ENCODE measurements at places on chromosomes 12 and 14.

GRCh38 chr14:76911473-76911872, 85.3 kb downstream of the LRRC74A start:
- no peak for DNase-seq

- DNase-seq, result no peak
These were observed 778 bp downstream of the TCP11L2 start for GRCh38 chr12:106303202-106303820.

DNA sequence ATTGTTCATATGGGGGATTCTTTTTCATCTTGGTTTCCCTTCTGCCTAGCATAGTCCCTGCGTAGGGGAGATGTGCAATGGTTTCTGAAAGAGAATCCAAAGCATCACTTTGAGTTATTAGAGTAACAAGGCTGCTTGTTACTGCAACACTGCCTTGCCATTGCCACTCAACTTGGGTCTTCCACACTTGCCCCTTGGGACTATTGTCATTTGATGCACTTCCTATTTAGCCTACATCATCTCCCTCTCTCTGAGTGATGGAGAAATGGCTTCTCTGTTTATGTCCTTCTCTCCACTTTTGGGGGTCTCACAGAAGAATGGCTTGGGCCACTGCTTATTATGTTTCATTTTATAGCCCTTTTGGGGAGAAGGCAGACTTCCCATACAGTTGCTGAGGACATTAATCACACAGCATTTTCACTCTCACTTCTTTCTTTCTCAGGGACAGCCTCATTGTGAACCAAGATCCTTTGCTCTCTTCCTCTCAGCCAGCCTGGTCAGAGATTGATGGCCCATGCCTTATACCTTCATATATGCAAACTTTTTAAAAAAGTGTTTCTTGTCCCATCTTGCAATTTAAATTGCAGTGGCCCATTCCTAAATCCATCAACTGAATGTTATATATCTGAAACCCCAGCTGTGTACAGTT, 50.8 kb upstream of the POC1B start:
- DNase-seq, result no peak

DNA sequence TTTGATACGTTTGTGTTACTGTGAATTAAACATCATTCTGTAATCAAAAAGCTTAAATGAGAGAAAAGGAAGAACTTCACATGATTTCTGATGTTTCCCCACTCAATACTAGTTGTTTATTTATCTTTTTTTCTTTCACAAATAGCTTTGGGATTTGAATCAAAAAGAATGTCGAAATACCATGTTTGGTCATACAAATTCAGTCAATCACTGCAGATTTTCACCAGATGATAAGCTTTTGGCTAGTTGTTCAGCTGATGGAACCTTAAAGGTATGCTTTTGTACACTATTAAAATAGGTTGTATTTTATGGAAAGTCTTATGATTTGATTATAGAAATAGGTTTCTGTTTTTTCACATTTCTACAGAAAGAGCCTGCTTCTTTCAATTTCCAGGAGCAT, 41.5 kb downstream of the APAF1 start:
- no peak for DNase-seq

DNA sequence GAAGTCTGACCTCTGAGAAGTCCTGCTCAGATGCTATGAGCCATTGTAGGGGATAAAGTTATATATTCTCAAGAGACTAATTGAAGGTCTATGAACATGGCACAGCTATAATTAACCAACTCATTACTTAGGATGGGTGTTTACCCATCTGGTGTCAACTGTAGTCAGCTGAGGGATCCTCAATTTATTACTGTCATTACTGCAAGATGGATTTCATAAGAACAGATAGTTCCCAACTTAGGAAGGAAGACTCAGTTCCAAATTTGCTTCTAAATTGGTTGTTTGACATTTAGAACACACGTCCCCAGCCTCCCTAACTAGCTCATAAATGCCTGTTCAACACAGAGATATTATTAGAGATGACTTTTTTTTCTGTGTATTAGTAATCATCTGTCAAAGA, 81.4 kb downstream of the FRMD6 start:
- peak; percentile 21 for DNase-seq

DNA sequence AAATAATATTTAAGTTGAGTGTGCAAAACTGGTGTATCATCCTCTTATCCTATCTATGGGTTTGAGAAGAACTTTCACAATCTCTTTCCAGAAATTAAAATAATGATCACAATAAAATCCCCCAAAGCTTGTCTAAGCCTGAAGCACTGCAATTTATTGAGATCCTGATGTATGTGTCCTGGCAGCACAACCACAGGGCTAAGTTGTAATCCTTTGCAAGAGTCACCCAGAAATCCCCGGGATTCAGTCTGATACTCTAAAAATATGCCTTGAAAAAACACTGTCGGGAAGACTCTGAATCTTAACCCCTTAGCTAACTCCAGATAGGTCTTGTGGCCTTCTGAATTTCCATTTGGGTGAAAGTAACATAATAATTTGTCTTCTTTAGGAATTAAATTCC, 40.3 kb upstream of the STXBP6 start:
- DNase-seq, result no peak

GRCh38 chr12:2101359-2101758, 48.6 kb downstream of the CACNA1C start:
- no peak for DNase-seq

DNA sequence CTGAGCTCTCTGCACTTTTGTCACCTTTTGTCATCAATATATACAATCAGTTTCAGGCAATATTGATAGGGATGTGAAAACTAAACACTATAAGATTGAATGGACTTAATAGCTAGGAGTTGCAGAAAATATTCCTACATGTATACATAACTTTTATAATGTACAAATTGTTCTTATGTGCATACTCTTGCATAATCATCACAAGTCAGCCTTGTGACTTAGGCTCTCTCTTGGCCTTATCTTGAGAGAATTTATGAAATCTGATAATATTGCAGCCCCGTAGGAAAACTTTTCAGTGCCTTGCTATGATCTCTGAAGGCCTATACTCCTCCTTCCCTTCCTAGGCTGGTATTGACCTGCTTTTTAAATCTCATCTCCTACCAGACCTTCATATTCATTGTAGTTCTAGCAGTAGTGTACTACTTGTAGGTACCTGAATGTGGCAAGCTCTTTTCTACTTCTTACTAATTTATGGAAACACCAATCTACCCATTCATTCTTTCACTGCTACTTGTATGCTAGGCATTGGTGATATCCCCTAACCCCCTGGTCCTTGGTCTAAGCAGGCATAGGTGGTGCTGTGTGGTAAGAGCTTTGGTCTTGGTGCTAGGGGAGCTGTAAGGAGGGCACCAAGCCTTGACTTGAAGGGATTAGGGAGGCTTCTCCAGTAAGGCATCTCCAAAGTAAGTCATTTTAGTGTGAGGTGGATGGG, 100.0 kb downstream of the PRKCH start:
- DNase-seq, result no peak

DNA sequence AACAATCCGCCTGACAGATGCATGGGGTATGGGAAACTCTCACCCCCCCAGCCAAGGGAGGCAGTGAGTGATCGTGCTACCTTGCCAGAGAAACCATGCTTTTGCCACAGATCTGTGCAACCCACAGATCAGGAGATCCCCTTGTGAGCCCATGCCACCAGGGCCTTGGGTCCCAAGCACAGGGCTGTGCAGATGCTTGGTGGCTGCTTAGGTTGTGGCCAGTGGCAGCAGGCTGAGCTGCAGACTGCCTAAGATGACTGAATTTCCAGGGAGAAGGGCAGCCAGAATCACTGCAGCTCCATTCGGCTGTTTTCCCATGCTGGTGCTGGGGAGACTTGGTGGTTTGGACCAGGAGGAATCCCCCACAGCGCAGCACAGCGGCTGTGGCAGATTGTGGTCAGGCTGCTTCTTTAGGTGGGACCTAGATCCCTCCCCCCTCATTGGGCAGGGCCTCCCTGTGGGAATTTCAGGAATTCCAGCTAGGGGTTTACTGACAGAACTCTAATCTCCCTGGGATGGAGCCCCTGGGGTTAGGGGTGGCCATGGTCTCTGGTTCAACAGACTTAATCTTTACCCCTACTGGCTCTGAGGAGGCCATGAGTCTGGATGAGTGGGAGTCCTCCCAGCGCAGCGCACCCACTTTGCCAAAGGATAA, 264.6 kb upstream of the DAAM1 start:
- DNase-seq, result no peak

DNA sequence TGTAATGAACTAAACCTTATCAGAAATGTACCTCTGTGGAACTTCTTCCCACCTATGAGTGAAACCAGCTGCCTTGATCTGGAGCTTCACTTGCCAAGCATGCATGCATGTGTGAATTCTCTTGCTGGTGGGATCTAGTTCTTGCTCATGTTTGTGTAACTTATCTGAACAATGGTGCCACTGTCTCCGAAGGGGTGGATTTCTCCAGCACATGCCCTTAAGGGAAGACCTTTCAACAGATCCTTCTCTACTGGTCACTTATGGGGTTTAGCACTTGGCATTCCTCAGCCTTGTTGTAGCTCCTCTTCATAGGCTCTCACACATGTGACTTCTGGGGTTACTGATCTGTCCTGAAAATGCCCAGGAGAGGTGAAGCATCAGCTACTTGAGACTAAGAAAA, 25.0 kb downstream of the SMOC1 start:
- DNase-seq, result no peak

DNA sequence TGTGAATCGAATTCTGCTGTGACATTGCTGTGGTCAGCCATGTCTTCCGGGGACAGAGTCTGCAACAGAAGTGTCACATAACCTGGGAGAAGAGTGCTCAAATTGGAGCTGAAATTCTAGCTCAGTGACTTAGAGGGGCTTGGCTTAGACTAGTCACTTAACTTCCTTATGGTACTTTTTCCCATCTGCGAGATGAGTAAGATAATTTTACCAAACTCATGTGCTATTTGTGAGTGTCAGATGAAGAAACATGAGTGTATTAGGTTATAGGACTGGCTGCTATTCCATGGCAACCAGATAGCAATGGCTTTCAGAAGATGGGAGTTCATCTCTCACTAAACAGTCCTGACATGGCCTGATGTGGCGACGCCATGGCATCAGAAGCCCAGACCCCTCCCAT, 104.1 kb downstream of the CHST11 start:
- no peak for DNase-seq

GRCh38 chr12:102659200-102659911, 179.0 kb upstream of the IGF1 start:
- no peak for DNase-seq

- no peak for DNase-seq
These were observed 243.1 kb downstream of the RAD51B start for GRCh38 chr14:68062651-68063050.

GRCh38 chr12:93833946-93834345, 156.8 kb downstream of the CRADD start:
- no peak for DNase-seq

GRCh38 chr12:23446746-23447145, 502.7 kb downstream of the SOX5 start:
- DNase-seq, result no peak

GRCh38 chr12:5874514-5874913, 70.5 kb downstream of the ANO2 start:
- no peak for DNase-seq

DNA sequence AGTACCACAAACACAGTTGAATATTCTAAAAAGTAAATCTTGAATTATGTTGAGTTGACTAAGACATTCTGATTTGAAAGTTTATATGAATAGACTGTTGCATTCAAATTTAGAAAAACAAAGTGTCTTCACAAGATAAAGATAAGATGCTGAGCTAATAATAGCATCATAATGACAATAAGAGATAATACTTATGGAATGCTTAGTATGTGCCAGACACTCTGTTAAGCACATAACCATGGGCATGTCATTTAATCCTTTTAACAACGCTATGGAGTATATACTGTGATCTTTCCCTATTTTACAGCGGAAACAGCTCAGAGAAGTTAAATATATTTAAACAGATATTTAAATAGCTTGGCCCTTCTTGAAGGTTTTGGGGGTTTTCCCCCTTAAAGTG, 163.4 kb downstream of the SRGAP1 start:
- no peak for DNase-seq

DNA sequence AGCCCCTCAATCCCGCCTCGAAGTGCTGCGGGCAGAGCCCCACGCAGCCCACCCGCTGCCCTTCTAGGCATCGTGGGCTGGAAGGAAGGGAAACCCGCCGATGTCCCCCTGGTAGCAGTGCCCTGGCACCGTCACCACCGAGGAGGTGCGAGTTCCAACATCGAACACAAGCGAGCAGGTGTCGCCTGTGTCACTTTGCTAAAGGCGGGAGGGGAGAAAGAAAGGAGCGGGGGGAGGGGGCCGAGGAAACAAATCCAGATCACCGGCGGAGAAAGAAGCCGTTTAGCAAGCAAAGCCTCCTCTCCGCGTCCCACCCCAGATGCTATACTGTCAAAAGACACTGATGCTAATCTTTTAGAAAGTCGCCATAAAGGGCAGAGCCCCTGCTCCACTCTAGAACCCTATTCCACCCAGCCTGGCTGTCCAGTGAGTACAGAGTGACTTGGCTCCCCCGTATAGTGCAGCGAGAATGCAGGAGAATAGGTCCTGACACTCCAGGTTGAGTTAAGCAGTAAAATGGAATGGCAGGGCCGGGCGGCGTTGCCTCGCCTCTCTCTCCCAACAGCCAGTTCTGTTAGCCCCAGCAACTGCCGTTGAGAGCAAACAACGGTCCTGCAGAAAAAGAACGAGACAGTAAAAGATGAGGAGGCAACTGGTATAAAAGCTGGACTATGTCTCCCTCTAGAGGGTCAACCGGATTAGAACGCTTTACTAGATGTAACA, 67.9 kb upstream of the USP15 start:
- DNase-seq, result peak; percentile 39

DNA sequence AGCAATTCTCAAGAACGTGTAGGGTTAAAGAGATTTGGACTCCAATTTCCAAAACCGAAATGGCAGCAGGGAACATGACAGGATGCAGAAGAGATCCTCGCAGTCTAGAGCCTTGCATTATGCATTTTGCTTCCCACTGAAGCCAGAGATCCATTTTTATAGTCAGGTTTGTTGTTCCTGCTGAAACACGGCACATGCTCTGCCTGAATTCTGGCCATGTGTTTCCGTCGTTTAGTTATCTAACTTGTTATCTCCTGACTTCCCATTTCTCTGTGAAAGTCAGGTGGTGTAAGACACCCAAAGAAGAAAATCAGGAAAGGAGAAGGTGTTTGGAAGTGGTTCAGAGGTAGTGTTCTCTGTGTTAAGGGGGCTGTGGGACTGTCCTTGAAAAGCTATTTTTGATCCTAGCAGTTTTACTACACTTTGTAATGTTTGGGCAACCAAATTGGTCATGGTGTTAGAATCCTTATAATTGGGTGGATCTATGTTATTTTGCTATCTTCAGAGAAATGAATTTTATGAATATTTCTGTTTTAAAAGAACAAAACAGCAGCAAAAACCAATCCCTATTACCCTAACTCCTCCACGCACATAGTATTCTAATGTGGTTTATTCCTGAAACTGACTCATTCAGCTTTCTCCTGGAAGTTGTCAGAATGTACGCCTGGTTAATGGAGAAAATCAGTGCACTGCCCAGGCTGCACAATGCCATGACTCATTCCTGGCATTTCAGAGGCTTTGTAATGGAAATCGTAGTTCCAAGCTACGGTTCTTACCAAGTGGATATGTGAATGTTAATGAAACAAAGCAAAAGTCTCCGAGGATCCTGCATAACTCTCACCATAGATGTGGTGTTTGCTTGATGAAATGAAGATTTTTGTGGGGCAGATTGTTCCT, 110.1 kb downstream of the SAMD4A start:
- peak; percentile 95 for DNase-seq
